ENCODE measurements at places on chromosomes 16 and 17.

DNA sequence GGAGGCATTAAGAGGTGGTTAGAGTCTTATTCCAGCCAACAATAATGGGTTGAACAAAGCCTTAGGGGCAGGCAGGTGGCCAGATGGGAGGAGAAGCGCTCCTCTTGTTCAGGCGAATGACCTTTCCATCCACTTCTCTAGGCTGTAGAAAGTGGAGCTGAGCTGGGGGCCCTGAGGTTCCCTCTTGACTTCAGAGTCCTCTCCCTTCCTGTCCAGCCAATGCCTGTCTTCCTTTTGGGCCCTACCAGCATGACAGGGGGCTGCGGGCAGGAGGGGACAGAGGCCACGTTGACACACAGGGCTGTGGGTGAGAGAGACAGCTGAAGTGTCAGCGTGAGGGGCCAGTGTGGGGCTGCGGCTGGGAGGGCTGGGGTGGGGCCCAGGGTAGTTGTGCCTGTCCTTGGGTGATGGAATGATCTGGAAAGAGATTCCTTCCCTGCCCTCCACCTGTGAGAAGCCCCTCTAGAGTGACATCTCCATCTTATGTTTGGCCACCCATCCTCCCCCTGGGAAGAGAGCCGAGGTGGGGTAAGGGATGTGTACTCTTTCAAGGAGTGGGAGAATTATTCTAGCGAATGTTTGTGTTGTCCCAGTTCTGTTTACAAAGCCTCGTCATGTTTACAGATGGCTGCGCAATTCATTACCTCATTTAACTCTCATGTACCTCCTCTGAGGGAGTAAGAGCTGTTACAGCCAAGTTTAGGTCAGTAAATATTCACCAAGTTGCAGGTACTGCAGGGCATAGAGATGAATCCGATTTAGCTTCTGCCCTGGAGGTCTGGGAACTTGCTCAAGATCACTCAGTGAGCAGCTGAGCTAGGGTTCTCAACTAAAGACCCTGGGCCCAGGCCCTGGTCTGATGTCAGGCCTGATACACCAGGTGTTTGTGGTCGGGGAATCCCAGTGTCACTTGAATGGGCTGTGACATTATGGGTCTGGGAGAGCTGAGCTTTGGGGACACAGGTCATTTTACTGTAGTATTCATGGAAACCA, 3.3 kb downstream of the ERBB2 start:
- no peak for DNase-seq

- DNase-seq = no peak
Observed at GRCh38 chr16:63577891-63578290, 1541.7 kb upstream of the CDH8 start.

DNA sequence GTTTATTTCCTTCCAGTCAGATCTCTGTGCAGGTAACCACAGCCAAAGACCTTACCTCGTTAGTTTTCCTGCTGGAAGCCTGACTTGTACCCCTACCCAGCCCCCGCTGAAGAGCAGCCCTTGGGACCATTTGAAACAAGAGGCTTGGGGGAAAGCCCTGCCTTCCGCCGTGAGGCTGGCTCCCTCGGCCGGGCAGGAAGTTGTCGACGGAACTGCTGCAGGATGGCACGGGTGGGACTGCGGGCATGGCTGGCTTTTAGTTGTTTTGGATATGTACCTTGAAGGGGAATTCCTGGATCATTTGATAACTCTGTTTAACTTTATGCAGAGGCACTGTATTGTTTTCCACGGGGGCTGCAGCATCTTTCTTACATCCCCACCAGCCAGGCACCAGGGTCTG, 49.0 kb upstream of the ENDOV start:
- no peak for DNase-seq

DNA sequence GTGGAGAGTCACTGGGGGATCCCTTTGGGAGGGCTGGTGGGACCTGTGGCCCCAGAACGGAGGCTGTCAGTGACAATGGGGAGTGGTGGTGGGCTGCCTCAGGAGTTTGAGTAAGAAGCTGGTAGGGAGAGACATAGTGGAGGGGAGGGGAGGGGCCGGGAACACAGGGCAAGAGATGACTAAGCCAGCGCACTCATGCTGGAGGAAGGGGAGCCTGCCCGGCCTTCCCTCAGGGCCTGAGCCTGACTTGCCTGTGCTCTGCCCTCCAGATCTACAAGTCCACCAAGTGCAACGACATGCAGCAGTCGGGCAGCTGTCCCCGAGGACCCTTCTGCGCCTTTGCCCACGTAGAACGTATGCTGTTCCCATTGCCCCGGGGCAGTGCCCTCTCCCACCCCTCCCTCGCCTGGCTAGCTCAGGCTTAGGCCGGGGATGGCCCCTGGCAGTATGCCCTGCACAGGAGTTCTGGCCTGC, 29.3 kb downstream of the UNC13D start:
- DNase-seq = peak; percentile 84

DNA sequence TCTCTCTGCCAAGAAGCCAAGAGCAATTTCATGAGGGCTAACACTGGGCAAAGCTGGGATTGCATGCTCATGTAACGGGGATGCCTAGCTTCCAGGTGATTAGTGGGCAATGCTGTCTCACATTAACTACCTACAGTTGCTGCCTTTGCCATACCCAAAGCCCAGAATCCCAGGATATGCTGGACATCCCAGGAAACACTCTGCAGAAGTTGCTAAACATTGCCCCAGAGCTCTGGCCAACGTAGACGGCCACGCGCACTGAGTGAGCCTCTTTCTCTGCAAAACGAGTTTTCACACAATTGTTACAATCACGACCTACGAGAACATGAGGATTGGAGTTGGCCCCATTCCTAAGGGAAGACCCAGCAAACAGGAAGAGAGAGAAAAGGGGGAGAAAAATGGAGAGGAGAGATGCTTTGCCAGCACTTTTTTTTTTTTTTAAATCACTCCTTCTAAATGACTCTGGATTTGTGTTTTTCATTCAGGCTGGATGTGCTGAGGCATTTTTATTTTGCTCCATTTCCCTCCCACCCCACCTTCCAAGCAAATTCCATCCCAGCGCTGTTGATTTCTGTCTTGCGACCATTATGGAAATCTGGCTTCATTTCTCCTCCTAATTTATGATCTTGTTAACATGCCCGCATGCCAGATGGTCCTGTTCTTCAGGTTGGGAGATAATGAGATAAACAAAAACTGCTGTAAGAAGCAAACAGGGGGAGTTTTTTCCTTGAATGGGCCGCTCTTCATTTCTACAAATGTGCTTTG, 112.8 kb upstream of the DNAH9 start:
- DNase-seq = no peak

GRCh38 chr16:53995378-53995777, 291.2 kb downstream of the IRX3 start:
- DNase-seq = no peak

DNA sequence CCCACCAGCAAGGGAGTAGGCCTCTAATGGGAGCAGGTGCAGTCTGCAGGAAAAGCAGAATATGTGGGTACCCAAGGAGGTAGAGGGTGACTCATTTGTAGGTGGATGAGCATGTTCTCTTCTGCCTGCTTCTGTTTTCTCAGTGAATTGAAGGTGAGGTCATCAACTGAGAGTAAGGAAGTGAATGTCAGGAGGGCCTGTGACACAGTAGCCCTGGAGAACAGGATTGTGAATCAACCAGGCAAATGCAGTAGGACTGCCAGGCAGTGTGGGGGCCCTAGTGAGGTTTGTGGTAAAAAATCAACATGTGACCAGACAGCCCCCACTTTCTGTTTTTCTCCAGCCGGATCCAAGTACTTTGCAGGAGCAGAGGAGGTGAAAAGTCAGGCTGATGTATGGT, 150.5 kb upstream of the SOX9 start:
- DNase-seq = no peak

- no peak for DNase-seq
Observed at GRCh38 chr17:60230358-60230757, 80.6 kb downstream of the CA4 start.

GRCh38 chr16:70778901-70779309, 22.1 kb downstream of the VAC14 start:
- peak; percentile 92 for DNase-seq

DNA sequence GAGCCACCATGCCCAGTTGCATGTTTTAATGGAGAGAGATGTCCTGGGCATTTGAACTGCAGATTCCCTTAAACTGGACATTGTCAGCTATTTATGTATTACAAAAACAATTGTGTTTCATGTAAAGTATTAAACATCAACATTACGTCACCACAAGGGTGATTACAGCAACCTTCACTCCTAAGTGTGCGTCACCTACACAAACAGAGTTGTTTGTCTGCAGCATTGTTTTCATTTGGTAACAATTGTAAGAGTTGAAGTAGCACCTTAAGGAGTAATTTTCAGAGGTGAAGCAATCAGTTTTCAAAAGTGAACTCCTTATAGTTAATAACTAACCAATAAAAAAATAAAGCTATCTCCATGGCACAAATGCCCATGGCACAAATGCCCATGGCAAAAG, 271.4 kb downstream of the IRX3 start:
- no peak for DNase-seq

- DNase-seq = no peak
Observed at GRCh38 chr17:9899280-9900043, 5.6 kb downstream of the RCVRN start.

GRCh38 chr17:21772321-21772720, 80.0 kb downstream of the KCNJ18 start:
- no peak for DNase-seq

DNA sequence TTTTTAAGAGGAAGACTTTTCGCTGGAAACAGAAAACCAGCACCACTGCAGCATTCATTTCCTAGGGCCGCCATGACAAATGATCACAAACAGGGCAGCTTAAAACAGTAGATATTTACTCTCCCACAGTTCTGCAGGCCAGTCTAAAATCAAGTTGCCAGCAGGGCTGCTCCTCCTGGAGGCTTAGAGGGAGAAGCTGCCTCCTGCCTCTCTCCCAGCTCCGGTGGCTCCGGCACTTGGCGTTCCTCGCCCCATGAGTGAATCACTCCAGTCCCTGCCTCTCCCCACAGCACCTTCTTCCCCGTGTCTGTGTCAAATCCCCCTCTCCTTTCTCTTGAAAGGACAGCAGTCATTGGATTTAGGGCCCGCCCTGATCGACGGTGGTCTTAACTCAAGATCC, 72.1 kb downstream of the SOCS1 start:
- DNase-seq = no peak

DNA sequence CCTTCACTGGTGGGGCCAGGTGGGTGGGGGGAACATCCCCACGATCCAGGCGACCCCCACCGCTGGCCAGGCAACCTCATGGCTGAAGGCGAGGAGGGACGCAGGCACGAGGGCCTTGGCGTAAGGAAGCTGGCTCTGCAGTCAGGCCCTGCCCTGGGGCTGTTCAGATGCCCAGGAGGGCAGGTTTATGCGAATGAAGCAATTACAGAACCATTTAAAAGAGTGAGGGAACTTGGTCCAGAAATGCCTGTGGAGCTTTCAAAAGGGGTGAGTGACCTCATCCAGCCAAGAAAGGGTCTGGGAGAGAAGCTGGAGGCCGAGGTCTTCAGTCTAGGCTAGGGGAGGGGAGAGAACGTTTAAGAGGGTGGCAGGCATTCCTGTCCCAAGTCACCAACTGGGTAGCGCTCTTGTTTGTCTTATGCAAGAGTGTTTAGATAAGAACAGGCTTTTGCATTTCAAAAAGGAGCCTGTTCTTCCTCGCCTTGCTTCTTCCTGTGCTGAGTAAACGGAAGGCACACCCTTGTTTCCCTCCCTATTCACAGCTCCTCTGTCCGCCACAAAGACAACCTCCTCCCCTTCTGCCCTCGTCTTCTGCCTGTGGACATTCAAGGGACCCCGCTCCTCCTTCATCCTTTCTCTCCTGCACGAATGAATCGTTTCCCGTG, 183.5 kb upstream of the SDK2 start:
- no peak for DNase-seq

DNA sequence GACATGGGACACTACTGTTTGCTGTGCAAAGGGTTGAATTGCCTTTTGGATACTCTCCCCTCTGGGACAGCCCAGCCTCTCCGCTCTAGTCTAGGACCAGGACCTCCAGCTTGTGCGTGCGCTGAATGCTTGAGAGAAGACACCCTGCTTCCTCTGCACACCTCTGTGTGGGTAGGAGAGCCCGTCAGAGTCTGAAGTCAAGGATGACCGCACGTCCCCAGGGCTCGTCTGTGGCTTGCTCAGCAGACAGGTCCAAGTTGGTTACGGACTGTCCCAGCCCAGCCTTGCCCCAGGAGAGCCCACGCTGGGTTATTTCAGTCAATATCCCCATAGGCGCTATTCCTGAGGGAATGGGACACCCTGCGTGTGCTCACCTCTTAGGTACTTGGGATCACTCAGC, 3.7 kb downstream of the C16orf89 start:
- DNase-seq = no peak

DNA sequence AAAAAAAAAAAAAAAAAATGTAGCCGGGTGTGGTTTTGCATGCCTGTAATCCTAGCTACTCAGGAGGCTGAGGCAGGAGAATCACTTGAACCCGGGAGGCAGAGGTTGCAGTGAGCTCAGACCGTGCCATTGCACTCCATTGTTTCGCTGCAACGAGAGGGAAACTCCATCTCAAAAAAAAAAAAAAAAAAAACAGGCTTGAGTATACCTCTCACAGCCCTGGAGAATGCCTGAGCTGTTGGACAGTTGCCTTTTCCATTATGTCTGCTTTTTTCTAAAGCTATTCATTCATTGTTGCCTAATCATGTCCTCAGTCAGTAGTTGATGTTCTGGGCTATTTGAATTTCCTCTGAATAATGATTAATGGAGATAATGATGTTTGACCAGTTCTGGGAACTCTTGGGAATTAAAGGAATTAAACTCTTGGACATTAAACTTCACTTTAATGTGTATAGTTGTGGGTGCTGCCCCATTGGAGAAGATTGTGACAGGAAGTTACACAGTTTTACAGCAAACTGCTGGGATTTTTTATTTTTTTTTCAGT, 11.8 kb downstream of the HMOX2 start:
- peak; percentile 50 for DNase-seq

DNA sequence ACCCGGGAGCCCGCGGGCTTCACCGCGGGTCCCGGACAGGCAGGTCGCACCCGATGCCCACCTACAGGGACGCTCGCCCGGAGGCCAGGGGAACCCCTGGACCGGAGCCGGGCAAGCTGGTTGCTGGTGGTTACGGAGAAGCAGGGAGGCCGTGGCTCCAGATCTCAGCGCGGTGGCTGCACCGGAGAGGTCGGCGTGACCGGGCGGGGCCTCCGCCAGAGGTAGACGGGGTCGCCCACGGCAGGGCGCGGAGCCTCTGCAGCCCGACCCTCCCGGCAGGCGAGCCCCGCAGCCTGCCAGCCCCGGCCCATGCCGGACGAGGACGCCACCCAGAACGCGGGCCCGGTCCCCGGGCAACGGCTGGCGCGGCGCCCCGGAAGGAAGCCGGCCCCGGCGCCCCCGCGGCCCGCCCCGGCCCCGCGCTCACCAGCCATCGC, 341 bp downstream of the PCYT2 start:
- peak; percentile 53 for DNase-seq

GRCh38 chr16:65769055-65769465, 597.4 kb upstream of the CDH5 start:
- no peak for DNase-seq

DNA sequence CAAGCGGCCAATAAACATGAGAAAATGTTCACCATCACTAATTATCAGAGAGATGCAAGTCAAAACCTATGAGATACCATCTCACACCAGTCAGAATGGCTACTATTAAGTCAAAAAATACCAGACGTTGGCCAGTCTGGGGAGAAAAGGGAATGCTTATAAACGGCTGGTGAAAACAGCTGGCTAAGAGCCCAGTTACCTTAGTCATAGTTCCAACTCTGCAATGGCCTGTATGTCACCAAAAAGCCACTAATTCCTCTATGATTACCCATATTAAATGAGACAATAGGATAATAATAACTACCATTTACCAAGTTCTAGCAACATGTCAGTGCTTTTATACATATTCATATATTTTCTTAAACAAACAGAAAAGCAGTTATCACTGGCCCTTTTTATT, 42.9 kb upstream of the CDRT4 start:
- peak; percentile 69 for DNase-seq

Measured in AG20443 (cell line).